ENCODE measurements at places on chromosomes 6 and 20.

DNA sequence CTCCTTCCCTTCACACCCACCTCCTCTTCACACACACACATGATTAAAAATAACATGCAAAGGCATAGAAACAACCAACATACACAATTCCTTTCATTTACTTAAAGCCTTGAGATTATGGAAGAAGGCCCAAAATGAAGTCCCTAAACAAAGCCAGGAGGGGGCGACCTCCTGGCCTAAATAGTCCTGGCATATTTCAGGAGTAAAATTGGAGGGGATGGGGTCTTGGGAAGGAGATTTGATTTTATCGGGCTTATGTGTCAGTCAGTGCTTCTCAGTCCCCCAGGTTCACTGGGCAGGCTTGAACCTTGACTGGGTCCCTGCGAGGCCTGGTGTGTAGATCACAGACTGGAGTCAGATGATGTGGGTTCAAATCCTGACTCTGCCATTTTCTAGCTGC, 266.4 kb downstream of the SAMD5 start:
- DNase-seq = no peak

DNA sequence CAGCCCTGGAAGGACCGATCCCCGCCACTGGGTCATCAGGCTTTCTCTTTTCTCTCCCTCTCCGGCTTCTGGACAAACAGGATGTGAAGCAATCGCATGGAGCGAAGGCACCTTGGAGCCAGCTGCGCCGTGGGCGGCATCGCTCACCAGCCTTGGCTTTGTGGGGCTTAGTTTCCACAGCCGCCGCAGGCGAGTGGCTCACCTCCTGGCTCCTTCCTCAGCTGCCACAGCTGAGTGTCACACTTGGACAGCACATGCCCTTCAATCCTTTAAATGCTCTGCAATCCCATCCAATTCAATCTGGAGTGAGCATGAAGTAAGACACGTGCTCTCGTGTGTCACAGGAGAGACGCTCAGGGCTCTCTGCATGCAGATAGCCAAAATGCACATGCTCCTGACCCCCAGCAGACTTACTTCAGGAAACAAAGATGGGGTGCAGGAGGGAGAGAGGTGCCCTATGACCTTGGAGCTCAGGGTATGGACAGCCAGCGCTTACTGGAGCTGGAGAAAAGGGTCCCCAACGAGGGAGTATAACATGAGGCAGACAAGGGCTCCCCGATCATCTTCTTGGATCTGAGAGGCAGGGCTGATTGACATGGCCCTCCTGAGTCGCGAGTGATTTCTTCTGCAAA, 70.9 kb downstream of the BMP7 start:
- DNase-seq = no peak

DNA sequence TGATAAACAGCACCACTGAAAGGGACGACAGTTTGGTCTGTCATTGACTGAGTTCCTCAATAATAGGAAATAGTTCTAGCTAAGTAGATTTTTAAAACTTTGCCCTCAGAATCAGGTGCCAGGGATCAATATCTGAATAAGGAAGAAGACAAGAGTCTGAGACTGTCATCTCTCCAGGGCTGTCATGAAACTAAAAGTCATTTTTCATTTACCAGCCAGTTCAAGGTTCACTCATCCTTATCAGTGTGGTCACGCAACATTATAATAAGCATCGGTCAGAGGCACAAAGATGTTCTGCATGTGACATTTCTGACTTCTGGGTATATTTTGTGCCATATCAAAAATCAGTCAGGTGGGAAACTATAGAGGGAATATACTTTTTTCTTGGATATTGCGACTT, 52.5 kb upstream of the E2F3 start:
- no peak for DNase-seq

DNA sequence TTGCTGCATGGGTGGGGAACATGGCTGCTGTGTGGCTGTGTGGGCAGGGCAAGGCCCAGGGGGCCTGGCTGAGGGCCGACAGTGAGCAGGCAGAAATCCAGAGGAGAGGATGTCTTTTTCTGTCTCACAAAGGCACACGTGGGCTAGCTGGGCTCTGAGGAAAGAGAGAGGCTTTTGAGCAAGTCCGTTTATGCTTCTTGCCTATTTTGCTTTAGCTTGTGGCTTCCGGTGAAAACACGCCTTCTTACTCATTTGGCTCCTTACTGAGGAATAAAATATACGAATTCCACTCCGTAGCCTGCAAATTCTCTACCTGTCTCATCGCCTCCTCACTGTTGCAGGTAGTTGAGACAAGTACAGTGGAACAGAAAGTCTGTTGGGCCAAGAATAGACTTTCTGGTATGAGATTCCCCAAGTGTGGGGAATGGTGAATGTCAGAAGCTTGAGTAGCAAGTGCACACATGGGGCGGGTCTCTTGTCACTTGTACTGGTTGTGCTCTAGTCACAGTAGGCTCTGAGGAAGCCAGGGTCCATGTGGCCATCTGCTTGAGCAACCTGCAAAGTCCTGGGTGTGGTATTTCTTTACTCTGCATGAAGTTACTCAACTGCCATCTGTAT, 28.4 kb downstream of the WRNIP1 start:
- no peak for DNase-seq

DNA sequence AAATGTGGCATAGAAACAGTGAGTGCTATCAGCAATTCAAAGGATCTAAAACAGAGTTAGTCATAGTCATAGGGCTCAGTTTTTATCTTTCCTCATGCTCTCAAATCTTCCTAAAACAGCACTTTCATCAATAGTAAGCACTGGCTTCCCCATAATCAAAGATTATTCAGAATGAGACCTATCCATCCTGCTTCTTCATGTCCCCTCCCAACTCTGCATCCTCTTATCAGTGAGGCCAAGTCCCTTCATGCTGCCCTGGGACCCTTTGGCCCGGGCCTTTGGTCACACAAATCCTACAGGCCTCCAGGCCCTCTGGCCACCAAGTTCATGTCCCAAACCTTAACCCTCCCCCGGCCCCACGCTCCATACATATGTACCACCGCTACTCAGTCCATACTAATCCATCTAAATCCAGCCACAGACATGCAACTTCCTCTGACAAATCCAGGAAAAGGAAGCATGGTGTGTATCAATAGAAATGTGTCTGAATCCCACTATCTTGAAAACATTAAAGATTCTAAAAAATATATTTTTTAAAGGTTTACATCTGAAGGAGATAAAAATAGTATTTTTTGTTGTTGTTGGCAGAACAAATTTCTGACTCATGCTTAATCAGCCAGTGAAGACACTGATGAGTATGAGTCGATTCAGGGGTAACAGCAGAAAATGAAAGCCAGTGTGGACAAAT, 143.5 kb downstream of the PDE7B start:
- no peak for DNase-seq

DNA sequence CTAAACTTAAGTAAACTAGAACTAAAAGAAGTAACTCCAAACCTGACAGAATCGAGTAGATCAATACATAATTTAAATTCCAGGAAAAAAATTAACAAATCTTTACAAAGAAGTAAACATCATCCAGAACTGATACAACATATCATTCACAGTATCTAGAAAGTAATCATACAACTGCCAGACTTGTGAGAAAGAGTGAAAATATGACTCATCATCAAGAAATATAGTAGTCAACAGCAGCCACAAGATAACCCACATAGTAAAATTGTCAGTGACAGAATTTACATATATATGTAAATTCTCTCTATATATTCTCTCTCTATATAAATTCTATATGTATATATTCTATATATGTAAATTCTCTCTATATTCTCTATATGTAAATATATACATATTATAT, 242.8 kb upstream of the RGS17 start:
- no peak for DNase-seq

DNA sequence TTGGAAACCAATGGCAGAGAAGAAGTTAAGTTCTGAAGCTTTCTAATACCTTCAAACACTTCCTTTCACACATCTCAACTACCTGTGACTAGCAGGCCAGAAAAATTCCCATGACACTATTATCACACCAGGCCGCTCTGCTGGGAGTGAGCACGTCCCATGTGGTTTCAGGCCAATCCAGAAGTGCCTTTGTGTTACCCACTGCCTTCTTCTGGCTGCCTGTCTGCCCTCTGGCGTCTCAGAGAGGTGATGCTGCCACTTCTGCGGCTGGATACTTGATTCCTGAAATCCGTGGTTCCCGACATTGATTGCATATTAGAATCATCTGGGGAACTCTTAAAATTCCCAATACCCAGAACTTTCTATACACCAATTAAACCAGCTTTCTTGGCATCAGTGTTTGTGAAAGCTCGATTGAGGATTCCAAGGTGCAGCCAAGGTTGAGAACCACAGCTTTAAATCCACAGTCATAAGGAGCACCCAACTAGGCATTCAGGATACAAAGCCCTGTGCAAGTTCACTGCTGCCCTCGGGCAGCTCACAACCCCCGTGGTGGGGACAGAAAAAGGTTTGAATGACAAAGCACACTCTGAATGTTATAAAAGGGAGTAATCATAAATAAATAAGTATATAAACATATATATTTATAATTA, 65.6 kb downstream of the STMND1 start:
- no peak for DNase-seq

GRCh38 chr6:157255079-157255478, 68.2 kb downstream of the TMEM242 start:
- no peak for DNase-seq

GRCh38 chr6:137412562-137412961, 81.6 kb downstream of the OLIG3 start:
- DNase-seq = no peak

DNA sequence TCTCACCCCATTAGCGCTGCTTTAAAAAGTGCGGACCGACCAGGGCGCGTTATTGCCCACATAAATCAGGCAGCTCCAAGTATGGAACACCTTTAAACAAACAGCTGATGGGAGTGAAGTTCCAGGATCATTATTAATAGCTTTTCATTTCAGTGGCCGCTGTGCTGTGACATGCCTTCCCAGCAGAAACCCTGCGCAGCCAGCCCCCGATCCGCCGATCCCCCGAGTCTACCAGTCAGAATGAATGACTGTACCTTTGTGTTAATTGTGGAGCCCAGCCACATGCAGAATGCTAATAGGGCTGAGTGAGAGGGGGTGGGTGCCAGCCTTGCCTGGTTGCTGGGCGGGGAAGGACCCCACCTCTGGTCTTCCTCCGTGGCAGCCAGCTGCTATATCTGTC, 21.9 kb downstream of the CDH22 start:
- no peak for DNase-seq

DNA sequence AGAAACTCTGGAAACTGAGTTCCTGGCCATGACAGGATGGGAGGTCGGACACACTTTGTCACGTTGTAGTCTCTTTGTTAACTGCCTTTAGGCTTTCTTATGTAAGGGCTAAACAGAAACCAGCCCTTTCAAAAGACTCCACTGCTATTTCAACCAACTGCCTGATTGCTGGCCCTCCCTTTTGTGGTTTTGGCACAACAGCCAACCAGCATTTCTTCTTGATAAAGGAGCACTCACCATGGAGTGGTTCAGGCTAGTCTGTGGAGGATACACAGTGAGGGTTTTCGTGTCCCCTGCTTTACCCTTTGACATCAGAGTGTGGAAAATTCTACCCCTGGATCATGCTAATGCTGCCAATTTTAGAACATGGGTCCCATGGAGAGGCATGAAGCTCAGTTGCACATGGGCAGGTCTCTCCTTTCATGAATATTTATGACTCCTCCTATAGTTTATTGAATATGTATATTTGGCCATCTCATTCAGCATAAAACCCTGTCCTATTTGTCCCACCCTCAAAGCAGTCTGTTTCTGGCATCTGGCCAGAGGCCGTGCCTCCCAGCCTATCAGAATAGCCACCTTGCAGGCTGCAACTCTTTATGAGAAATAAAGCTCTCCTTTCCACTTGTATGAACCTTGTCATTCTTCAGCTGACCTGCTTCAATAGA, 148.3 kb downstream of the HS3ST5 start:
- DNase-seq = no peak

DNA sequence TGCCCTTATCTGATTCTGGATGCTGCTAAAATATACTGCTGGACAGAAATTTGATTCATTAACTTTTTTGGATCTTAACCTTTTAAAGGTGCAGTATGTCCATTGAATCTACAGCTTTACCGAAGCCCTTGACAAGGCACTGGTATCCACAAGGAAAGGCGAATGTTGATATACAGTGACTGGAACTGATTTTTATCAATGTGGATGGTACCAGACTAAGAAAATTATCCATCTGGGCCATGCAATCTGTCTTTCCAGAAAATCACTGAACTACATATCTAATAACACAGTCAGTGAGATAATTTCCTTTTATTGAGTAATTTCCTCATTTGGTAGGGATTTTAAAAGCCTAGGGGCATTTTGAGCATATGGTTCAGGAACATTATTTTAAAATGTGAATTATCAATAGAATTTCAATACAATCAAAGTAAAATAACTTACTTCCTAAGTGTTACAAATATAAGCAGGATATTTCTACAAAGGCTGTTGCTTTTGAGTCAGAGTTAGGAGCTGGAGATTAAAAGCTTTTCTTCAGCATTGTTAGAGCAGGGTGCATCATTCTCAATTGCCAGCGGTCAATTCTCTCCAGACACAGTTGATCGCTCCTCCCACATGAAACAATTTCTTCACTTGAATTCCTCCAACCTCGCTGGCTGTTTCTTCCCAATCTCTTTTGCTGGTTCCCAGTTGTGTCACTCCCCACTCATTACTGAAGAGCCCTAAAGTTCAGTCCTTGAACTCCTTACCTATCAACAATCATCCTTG, 585.3 kb upstream of the FLRT3 start:
- no peak for DNase-seq

GRCh38 chr6:114125576-114125975, 154.6 kb upstream of the HDAC2 start:
- no peak for DNase-seq

DNA sequence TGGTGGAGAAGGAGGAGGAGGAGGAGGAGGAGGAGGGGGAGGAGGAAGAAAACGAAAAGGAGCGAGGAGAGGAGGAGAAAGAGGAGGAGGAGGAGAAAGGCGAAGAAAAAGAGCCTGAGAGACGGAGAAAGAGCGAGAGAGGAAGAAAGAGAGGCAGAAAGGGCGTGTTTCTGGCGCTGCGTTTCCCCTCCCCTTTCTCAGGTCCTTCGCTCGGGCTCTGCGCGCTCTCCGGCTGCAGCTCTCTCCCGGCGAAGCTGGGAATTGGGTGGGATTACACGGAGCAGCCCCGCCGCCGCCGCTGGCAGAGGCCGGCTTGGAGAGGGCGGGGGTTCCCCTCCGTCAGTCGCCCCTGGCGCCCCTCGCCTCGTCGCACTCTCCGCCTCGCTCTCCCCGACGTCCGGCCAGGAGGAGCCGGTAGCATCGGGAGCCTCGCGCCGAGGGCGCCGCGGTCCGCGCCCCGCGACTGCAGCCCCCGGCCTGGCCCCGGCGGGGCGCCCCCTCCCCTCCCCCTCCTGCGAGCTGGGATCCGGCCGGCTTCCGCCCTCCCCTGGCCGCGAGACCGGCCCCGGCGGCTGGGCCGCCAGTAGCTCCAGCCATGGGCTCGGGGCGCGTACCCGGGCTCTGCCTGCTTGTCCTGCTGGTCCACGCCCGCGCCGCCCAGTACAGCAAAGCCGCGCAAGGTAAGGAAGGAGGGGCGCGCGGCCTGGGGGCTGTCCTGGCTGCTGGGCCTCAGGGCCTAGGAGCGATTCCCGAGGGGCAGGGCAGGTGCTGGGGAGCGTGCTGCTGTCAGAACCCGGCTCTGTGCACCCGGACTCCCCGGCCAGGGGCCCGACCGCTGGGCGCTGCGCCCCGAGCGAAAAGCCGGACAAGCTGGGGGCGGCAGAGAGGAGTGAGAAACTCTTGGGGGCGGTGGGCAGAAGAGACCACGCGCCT, at the start of gene SCUBE3:
SCUBE3 (plus strand) TSS at position 133 of the 933 bp plus-strand sequence; CDS start at position 596, 463 bp downstream.
- DNase-seq = no peak

GRCh38 chr6:139468178-139468819, 93.9 kb upstream of the CITED2 start:
- DNase-seq = no peak

- DNase-seq = no peak
Observed at GRCh38 chr6:148739822-148740128, 7.1 kb upstream of the UST start.

GRCh38 chr20:47782076-47782475, 3.2 kb downstream of the SULF2 start:
- DNase-seq = no peak

GRCh38 chr6:6865611-6866010, 242.2 kb upstream of the RREB1 start:
- no peak for DNase-seq
